ENCODE measurements at places on chromosomes 1 and 21.

DNA sequence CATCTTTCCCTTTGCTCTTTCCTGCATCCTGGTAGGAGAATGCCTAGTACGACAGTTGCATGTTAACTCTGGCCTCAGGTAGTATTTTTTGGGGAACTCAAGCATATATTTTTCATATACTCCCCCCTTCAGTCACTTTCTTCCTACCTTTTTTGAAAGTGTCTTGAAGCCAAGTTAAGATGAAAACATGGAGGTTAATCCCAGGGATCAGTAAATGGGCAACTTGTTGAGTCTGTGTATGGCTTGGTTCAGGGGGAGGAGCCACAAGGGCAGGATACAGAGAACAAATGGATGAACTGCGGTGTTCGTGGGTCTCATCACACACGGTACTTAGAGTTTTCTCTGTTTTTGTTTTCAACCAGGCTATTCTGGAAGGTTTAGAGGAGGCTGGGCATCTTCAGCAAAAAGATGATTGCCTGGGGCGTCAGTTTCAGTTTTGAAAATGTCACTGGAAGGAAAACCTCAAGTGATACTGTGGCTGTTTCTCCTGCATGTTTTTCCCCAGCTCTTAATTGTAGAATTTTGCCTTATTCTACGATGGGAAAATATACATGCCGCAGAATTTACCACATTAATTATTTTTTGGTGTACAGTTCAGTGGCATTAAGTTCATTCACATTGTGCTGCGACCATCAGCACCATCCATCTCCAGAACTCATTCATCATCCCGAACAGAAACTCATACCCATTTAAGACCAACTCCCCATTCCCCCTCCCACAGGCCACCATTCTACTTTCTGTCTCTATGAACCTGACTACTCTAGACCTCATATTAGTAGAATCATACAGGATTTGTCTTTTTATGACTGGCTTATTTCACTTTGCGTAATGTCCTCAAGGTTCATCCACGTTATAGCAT lies 71.5 kb downstream of the MAP10 start:
- no peak for DNase-seq

GRCh38 chr1:9792156-9793042 lies 31.4 kb downstream of the CLSTN1 start:
- peak; percentile 45 for DNase-seq

DNA sequence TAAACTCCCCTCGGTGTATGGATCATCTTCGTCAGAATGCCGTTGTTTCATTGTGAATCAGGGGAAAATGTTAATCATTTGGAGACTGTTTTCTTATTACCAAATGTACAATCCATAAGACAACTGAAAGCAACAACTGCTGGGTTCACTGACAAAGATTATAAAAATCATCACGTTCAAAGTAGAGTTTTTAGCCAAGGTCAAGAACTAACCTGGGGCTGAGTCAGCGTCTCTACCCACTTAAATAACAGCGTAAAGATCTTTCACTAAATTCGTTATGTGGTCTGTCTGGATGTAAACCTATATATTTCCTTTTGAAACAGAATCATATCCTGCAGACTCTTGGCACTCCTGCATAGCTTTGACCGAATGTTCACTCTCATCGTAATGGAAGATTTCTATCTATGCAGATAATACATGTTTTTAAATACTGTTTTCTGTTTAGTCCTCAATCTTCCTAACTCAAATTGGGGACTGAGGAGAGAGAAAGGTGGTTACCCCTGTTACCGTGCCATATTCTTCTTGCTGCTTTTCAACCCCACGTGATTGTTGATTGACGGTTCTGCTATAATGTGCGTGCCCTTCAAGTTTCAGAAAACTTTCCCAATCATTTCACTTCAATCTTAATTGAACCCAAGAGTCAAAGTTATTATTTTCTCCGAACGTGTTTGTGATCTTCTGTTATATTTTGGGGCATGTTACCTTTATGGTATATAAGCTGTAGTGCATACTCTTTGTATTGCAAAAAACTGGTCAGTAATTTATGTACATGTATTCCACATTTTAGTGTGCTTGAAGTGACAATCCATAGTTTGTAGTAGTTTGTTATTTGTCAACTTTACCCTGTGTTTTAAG lies 15.6 kb upstream of the NCMAP start:
- no peak for DNase-seq

DNA sequence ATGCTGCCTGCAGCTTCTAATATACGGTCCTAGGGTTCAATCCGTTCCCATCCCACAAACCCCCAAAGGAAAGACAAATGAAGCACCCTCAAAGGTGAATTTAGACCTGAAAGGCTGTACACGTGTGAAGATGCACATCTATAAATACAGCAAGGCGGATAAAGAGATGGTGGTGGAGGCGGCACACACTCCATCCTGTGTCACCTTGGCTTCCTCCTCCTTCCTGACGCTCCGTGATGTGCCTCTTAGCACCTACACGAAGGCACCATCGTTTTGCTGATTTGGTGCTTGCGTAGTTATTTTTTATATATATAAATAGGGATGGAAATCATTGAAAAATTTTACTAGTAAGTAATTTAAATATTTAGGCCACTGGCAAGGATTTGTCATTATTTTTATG lies 359.4 kb downstream of the NPHP4 start:
- no peak for DNase-seq

DNA sequence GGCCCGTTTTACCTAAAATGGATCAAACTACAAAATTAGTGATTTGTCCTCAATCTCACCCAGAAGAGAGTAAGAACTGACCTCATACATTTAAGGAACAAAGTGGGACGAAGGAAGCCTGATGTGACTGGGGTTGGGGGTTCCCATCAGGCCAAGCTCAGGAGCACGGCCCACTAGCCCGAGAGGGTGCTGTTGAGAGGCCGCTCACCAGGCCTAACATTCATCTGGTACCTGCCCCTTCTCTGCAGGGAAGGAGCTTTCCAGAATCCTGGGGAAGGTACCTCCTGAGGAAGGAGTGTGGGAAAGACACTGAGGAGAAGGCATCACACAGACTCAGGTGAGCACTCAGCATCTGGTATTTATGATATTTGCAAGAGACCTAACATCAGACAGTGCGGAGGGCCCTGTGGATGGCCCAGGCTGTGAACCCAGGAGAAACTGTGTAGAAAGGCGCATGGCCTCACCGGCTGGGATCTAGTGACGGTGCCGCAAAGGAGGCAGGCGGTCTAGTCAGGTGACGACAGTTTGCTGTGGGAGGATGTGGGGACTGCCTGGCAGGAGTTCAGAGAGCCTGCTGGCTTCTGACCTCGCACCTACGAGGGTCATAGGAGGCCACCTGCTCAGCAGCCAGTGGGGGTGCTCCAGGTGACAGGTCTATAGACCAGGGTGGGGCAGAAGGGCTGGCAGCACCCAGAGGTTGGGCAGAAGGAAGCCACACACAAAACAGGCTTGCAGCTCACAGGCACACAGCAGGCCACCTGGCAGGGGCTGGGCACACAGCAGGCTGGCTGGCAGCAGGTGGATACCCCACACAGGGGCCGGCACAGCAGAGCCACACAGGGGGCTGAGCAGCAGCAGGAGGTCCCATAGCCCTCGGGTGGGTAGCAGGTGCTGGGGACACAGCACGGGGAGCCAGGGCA lies 543 bp downstream of the KRTAP12-4 start:
- DNase-seq, result no peak

- DNase-seq, result no peak
Observed at GRCh38 chr1:45974541-45975269, 157.7 kb downstream of the PIK3R3 start.

DNA sequence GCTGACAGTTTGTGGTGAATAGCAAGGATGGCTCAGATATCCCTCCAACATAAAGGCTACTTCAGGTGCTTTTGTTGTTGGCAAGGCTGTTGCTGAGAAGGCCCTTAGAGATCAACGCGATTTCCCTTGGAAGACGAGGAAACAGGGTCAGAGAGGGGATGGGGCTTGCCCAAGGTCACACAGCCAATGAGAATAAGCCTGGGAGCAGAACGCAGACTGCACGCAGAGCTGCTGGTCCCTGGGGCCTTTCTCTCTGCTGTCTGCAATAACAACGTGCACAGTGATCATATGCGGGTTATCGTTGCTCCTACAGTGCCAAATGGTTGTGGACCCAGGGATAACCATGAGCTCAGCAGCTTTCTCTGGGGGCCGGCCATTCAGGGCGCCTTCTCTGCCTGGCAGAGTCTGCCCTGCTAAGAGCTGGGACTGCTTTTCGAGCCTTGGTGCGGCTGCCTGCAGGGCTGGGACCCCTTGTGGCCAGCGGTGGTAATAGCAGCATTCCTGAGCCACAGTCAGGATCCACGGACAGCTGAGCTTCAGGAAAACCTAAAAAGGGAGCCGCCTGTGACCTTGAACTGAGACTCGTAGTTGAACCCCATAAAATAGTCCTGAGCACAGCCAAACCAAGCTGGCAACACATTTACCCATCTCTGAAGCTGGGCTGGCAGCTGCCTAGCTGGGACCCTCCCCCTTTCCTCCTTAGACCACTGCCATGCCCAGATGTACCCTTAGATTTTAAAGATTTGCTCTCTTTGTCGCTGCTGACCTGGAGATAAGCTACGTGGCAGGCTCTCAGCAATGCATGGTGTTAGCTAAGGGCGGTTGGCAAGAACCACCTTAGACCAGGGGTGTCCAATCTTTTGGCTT lies 39.8 kb downstream of the HTR6 start:
- peak; percentile 61 for DNase-seq

DNA sequence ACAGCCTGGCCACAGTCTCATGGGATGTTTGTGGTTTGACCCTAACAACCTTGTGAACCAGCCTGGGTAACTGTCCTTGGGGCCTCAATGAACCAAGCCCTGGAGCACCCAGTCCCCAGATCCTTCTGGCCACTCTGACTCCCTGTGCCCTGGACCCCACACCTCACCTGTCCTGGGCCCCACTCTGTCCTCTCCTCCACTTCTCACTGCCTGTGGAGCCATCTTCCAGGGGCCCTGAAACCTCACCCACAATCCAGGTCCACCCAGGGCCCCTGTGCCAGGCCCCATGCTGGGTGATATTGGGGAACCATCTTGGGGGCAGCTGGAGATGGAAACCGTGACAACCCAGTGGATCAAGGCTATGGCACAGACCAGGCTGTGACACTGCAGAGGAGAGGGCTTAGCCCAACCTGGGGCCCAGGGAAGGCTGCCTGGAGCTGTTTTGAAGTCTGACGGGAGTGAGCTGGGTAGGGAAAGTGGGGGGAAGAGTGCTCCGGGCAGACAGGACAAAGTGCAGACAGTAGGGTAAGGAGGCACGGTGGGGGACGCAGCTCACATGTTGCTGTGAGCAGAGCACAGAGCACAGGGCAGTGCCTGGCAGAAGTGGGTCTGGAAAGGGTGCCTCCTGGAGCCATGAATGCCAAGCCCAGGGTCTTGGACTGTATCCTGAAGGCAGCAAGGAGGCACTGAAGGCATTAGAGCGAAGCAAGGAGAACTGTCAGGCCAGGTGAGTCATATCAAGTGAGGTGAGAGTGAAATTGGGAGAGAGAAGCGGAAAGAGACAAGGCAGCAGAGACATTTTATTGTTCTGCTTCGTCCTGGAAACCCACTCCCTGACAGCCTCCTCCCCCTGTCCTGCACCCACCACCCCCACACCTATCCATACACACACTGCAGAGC lies 12.1 kb upstream of the LRP8 start:
- no peak for DNase-seq

DNA sequence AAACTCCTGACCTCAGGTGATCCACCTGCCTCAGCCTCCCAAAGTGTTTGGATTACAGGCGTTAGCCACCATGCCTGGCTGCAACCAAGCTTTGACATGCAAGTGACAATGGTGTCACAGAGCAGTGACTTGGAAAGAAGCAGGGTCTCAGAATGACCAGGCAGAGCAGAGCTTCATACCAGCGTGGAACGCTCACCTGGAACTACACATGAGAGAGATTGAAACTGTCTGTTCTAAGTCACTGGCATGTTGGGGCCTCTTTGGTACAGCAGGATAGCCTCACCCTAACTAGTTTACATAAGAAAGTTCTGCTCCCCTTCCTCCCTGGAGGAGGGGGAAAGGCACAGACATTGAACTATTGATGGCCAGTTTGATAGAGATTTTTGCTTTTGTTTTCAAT lies 47.5 kb upstream of the ITPKB start:
- DNase-seq, result no peak

GRCh38 chr1:33342041-33342723 lies 21.3 kb upstream of the A3GALT2 start:
- DNase-seq, result peak; percentile 97

GRCh38 chr1:93763704-93764365 lies 82.2 kb upstream of the BCAR3 start:
- no peak for DNase-seq

DNA sequence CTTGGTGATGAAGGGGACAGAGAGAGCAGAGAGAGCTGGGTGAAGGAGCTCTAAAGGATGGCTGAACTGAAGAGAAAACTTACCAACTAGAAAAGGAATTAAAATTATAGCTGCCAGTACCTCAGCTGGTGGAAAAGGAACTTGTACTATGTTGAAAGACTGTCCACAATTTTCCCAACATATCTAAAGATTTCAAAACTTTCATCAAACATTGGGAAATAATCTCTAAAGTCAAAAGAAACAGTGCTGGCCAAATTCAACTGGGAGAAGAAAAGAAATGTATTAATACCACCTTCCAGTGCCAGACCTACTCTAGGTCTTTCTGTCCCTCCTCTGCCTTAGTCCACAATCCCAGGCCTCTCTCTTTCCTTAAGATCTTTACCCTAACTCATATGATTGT lies 6.1 kb downstream of the SMG5 start:
- DNase-seq, result no peak

DNA sequence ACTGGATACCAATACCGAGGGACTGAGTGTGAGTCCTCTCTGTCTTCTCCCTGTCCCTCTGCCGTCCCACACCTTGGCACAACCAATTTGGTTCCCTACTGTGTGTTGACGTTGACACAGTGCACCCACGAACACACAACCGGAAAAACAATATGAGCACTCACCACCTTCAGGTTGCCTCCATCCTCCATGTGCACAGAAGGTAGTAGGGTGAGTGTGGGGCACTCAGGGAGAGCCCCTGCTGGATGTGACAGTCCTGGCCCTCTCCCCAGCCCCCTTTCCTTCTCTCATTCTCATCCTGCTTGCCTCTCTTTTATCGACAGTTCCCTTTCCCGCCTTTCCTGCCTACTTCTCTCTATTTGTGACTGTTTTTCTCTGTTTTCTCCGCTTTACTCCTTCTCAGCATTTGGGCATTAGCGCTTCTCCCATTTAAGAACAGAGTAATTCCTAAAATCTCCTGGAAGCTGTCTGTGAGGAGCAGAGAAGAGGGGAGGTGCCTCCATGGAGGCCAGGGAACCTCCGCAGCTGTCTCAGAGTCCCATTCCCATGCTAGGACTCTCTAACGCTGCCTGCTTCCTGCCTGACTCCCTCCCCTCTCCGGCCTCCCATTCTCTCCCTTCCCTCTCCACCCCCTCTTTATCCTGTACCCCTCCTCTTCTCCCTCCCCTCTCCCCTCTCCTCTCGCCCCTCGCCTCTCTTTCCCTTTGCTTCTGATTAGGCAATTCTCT lies 16.4 kb downstream of the CADM3 start:
- no peak for DNase-seq

DNA sequence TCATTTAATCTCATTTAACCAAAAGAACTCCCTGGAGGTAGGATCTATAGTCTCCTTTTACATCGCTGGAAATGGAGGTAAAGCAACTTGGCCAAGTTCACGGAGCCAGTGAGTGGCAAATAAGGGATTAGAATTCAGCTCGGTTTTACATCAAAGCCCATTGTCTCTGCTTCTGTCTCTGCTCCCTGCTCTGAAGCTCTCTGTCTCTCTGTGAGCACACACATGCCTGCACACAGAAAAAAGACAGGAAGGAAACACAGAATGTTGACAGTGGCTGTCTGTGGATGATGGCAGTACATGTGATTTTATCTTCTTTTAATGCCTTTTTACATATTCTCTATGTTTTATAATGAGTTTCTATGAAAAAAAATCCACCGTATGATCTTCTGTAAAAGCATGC lies 8.9 kb upstream of the DHRS3 start:
- no peak for DNase-seq

GRCh38 chr1:211247921-211248320 lies 11.2 kb upstream of the RCOR3 start:
- no peak for DNase-seq

GRCh38 chr1:87515781-87516180 lies 187.1 kb downstream of the LMO4 start:
- DNase-seq, result peak; percentile 27
